ENCODE measurements at places on chromosomes 1 and 21. TPM values are rescaled to one million over a fixed set of nuclear protein-coding genes. Genes with fewer than 3 reads are reported as not detected.

- no peak for DNase-seq
These were observed 706 bp downstream of the RNF19B start for GRCh38 chr1:32963746-32964460.

GRCh38 chr1:38235705-38236104 lies 189.1 kb upstream of the POU3F1 start:
- DNase-seq = peak; percentile 82

GRCh38 chr1:12098786-12099185 lies 35.7 kb downstream of the TNFRSF8 start:
- no peak for DNase-seq

GRCh38 chr1:118202076-118202608 lies 17.1 kb upstream of the SPAG17 start:
- DNase-seq = no peak

GRCh38 chr1:58709540-58710175 lies 9.8 kb upstream of the MYSM1 start:
- no peak for DNase-seq

GRCh38 chr1:6218375-6219164 lies 12.7 kb downstream of the RNF207 start:
- DNase-seq = no peak

FAM76A gene
- total RNA-seq = 4.6 TPM
